Stimulated activated CD4-positive, alpha-beta T cell treated with anti-CD3 and anti-CD28 coated beads, Interleukin-4, amount 100 ng/mL, for 4 hours (primary cell): ENCODE measurements at places on chromosomes 2 and 18.

GRCh38 chr2:224261326-224261725 is 140.6 kb downstream of the FAM124B start:
- no peak for DNase-seq

- no peak for DNase-seq
Measured at GRCh38 chr18:23572012-23572411, 14.3 kb downstream of the NPC1 start.

- DNase-seq: no peak
Measured at GRCh38 chr2:20222769-20223406, 2.0 kb downstream of the SDC1 start.

DNA sequence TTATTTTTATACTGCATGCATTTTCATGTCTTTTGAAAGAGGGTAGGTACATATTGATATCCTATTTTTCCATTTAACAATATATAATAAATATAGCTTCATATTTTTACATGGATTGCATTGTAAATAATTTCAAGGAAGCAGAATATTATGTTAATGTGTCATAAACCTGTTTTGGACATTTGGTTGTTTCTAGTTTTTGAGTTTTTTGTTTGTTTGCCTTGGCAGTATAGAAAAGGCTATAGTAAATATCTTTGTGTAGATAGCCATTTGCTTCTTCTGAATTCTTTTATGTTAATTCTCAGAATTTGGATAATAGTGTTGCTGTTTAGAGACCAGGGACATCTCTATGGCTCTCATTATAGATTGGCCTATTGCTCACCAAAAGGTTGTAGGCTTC is 645.2 kb downstream of the SLC4A3 start:
- DNase-seq: no peak

DNA sequence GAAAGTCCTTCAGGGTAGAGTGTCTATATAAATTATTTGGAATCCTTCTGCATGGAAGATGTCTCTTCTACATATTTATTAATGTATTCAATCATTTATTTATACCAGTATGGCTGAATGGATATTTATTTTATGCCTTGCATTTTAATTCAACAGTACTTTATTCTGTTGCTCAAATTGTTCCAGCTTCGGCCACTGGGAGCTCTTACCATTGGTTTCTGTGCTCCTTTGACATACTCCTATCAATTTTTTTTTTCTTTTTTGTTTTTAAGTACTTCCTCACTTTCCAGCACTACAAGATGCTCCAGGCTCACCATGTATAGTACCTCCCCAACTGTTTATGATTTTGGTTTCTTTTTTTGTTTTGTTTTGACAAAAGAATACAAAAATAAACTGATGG is 39.4 kb upstream of the WIPF1 start:
- no peak for DNase-seq

- no peak for DNase-seq
Measured at GRCh38 chr2:165777522-165778186, 16.4 kb downstream of the GALNT3 start.

DNA sequence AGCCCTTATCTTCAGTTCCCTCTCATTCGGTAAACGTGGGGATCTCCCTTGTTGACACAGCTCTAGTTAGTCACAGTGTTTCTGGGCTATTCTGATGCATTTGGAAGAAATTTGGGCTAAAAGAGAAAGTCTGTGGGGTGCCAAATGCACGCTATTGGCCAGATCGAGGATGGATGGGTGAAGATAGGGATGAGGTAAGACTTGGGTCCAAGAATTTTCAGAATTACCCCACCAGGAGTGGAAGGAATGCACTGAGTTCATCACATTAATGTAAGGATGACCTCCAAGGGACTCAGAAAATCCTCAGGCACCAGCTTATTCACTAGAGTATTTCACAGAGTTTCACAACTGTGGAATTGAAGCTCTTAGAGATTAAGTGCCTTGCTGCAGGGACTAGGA is 49.3 kb downstream of the NRP2 start:
- no peak for DNase-seq

DNA sequence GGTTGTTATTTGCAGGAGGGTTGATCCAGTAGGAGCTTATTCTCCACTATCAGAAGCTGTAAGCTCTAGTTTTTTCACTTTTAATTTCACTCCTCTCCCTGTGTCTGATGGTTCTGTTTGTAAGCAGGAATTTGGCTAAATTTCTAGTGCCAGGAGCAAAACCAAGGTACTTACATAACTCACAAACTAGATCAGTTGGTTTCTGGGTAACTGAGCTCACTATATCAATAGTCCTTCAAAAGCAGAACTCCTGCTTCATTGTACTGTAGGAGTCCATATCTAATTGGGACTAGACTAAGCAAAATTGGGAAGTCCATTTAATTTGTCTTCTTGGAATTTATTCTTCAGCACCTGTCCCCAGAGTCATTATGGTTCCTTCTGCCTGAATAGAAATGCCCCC is 20.1 kb upstream of the RAX start:
- DNase-seq: no peak

GRCh38 chr2:70932631-70933230 is 3.0 kb upstream of the ATP6V1B1 start:
- DNase-seq: no peak

DNA sequence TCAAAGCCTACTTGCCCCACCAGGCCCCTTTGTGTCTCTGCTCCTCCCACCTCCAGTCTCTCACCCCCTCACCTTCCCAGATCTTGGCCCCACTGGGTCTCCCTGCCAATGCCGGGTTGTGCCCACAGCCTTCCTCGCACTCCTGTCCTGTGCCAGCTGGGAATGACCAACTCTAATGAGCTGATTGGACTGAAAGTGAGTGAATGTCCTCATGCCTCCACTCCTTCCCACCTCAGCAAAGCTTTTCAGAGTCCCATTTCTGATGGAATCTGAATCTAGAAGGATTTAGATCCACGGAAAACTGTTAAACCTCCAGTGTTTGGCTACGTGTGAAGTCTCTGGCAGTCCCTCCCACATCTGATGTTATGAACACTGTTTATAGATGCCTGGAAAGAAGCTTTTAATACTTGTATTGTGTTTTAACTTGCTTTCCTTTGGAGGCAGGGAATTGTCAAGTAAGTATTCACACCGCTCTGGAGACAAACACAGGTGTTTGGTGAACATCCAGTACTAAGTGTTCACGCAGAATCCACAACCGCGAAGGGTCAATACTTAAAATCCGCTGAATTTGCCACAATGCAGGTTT is 103.9 kb downstream of the RTN4 start:
- DNase-seq: no peak

DNA sequence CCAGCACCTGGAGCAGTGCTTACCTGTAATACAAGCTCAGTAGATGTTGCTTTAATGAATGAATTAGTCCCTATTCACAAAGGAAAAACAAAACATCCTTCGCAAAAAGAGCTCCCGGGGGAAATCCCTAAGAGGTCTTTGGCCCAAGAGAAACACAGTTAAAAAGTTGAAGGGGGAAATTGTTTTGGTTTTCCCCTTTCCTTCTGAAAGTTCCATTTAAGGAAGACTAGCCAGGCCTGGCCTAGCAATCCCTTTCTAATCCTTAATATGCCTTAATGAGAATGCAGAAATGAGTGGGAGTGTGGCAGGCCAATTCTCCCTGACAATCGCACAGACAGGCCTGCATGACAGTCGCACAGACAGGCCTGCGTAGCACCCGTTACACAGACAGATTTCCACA is 33.5 kb upstream of the REL start:
- no peak for DNase-seq

DNA sequence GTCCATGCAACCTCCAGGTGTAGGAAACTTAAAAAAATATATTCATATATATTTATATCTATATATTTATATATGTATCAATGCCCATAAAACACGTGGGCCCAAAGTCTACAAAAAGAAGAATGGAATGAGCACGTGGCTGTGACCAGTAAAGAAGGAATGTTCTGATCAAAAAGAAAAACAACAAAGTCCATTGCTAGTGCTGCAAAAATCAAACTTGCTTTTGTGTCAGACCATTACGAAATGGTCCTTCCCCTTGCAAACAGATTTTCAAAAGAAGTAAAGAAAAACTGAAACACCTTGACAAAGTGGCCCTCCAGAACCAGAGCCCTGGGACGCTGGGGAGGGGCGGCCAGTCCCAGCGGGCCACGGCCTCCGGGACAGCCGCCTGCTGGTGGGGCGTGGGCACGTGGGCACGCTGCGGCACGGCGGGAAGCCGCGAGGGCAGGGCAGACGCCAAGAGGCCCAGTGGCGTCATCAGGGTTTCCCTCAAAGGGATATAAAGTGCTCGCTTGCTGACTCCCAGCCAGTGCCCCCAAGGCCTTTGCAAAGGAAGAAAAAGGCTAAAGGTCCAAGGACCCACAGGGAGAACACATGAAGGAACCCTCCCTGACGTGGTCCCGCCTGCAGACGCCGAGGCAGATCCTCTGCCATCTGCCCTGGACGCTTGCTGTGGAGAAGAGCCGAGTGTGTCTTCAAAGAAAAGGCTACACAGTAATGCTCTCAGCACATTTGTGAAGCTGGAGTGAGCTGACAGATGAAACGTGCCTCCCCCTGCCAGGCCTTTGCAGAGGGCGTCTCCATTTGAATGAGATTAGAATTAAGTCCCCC is 201.8 kb downstream of the TWIST2 start:
- DNase-seq: no peak

DNA sequence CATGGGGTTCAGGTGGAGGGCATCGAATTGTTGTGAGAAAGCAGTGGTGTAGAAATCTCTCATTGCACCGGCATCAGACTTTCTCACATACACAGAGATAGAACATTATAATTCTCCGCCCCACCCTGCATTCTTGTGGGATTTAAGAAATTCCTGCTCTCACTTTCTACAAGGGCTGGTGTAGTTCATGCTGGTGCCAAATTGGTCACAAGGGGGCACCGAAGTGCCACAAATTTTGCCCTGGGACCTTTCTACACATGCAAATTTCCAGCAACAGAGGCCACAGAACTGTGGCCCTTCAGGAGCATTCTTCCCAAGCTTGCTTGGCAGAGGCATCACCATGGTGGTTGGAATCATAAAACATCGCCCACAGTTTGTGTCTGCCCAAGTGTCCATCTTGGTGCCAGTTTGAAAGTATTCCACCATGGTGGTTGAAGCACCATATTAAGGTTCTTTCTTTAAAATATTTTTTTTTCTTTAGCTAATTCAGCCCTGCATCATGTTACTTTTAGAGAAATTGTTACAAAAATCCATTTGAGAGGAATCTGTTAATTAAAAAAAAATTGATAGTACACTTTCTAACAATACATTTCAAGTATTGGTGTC is 521.2 kb upstream of the FANCL start:
- DNase-seq: no peak

GRCh38 chr2:186653511-186653910 is 40.3 kb upstream of the FAM171B start:
- no peak for DNase-seq

- DNase-seq: no peak
Measured at GRCh38 chr2:176390276-176391147, 121.3 kb downstream of the MTX2 start.

DNA sequence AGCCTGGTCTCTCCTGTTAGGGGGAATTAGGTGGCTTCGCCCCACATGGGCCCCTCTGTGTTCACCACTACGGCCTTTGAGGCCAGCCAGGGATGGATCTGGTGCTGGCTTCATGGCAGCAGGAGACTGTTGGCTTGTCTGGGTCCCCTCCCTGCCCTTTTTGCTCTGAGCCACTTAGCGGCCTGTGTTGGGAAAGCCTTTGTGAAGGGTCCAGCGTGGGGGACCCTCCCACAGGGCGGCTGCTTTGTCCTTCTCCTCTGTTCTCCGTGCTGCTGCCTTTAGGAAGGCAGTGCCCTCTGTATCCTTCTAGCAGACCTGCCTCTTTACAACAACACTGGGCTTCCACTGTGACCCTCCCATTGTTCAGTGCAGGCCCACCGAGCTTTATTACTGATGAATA is 118.4 kb downstream of the TSN start:
- DNase-seq: no peak

GRCh38 chr2:75027886-75028285 is 69.4 kb downstream of the POLE4 start:
- DNase-seq: no peak

DNA sequence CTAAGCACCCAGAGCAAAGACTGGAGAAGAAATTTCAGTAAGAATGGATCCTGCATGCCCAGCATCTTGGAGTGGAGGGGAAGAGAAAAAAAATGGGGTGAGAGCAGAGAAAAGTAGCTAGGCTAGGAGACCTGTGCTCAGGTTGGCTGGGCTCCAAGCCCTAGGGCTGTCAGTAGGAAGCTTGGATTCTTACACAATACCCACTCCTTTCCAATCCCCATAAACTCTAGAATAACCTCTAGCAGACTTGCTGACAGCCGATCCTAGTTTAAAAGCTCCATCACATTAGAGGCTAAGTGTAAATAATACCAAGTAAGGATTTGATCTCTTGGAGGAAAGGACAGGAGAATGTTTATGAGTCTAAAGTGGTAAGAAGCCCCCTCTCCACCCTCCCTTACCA is 46.2 kb upstream of the NABP1 start:
- no peak for DNase-seq

- DNase-seq: no peak
Measured at GRCh38 chr2:113905886-113906285, 16.0 kb downstream of the ACTR3 start.
